Naive thymus-derived CD4-positive, alpha-beta T cell (primary cell): ENCODE measurements at places on chromosomes 5 and 9.

DNA sequence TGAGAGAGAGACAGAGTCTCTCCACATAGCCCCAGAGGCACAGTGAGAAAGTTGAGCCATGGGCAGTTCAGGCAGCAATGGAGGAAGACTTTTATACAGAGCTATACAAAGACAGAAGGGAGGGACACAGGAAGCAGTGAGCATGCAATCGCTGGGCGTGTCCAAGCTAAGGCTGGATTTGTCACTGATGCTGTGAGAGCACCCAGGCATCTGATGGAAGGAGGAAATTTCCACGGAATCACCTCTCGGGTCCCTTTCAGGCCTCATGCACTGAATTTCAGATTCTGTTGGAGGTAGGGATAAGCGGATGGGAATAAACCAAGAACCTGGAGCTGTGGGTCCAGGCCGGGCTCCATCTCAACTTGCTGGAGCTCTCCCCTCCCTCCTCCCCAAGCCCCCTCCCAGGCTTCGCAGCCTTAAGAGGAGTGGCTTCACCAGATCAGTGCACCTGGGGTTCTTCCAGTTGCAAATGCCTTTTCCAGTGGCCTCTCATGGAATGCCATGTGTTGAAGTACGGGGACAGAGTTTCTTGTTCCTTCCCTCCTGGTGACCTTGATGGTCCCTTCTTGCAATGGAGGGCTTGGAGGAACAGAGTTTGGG lies 114.8 kb upstream of the ALDH1B1 start:
- no peak for DNase-seq

GRCh38 chr5:107553117-107553555 lies 117.6 kb downstream of the EFNA5 start:
- DNase-seq: no peak

- no peak for DNase-seq
Observed at GRCh38 chr9:72509635-72510034, 11.8 kb upstream of the TMC1 start.

DNA sequence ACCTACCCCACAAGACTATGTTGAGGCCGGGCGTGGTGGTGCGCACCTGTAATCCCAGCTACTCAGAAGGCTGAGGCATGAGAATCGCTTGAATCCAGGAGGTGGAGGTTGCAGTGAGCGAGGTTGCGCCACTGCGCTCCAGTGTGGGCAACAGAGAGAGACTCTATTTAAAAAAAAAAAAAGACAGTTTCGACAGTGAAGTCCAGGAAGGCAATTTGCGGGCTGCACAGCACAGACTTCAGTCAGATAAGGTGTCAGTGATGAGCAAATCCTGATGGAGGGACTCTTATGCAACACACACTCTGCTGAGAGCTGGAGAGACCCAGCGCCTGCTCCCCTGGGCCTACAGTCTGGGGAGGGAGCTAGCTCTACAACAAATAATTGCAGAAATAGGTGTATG lies 14.2 kb downstream of the CCNJL start:
- no peak for DNase-seq

GRCh38 chr5:119527351-119527750 lies 75.1 kb downstream of the HSD17B4 start:
- no peak for DNase-seq

- no peak for DNase-seq
Observed at GRCh38 chr5:147968855-147969254, 62.5 kb upstream of the C5orf46 start.

DNA sequence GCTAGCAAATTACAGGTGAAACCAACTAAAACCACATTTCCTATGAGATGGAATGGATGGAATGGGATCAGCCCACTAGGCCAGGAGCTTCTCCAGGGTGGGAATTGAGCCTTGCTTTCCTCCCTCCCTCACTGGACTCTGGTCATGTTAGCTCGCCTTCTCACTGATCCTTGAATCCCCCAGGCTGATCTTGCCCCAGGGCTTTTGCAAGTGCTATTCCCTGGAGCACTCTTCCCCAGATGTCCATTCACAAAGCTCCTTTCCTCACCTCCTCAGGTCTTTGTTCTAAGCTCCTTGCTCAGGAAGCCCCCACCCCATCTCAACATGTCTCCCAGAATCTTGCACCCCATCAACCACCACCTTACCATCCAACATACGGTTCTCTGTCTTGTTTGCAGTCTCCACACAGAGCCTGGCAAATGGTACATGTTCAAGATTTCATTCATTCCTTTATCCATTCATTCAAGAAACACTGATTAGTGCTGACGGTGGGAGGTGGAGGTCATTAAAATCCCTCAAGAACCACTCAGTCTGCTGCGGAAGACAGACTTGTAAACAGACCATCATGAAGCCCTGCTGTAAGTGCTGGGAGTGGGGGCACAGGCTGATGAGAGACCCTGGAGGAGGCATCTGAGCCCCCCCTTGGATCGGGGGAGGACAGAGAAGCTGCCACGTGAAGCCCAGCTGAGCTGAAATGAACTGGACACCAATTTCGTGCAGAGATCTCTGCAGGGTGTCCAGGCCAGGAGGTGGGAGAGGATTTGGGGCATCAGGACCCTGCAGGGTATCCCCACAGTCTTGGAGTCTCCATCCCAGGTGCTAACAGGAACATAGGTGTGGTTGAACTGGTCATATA lies 141.7 kb downstream of the BARX1 start:
- no peak for DNase-seq

DNA sequence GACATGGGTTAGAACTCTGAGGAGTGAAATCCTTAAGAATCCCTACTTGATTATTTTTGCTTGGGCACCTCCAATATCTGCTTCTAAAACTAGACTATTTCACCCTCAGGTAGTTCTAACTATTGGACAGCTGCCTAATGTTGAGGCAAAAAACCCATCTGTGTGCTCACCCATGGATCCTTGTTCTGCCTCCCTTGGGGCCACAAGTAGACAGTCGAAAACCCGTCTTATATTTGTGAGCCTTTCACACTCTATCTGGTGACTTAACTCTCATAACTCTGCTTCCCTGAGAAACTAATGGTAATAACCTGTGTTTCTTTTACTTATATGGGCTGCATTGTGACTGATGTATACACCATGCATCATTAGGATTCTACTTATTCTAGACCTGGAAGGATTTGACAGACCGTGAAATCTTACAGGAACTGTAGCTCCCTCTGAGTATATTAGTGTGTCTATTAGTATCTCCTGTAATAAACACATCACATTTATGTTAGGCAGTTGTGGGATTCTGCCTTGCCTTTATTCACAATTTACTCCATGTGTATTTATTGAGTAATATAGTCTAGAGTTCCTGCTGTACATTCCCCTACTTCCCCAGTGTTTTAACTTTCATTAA lies 94.6 kb upstream of the SGCD start:
- DNase-seq: no peak

DNA sequence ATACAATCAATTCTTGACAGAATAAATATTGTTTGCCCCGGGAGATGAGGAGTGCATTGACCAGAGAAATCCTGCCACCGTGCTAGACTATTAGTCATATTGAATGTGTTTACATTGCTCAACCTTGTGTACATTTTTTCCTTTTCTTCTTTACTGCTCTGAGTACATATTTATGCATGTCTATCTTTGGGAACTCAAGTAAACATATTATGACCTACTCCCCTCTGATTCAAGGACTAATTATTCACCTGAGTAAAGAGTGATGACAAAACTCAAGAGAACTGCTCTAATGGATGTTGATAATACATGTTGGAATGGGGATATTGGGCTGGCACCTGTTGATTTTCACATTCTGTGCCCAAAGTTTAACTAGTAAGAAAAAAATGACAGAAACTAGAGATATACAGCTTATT lies 3.9 kb upstream of the SPINK1 start:
- no peak for DNase-seq

DNA sequence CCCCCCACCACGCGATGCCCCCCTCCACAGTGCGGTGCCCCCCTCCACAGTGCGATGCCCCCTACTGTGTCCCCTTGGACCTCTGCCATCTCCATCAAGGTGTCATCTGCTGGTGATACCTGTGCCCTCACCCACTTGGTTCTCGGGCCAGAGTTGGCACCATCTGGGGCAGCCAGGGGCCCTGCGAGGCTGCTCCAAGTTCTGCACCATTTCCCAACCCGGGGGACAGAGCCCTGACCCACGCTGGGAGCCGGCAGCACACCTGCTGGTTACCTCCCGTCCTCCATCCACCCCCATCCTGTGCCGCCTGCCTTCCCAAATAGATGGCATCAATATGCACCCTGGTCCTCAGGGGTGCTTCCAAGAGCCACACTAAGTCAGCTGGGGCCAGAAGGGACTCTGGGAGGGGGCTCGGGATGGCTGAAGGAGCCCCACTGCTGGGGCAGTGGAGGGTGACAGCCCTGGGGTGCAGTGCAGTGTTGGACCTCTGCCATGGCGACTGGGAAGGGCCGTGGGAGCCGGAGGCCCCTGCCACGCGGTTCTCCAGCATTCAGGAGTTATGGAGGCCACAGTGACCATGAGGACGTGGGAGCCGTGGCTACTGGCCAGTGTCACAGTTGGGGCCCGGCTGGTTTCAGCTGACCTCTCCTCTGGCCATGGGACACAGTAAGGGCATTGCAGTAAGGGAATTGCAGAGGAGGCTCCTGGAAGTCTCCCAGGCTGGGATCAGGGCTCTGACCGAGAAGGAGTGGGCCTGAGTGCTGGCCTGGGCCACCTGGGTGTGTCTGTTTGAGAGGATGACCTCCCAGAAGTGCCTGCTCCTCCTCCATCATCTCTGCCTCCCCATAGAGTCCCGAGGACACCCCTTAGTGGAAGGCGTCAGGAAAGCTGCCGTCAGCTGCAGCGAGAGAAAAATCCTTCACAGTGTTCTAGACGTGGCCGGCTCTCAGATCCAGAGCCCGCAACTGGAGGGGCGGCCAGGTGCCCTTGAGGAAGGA lies 44.2 kb upstream of the NOTCH1 start:
- DNase-seq: no peak

DNA sequence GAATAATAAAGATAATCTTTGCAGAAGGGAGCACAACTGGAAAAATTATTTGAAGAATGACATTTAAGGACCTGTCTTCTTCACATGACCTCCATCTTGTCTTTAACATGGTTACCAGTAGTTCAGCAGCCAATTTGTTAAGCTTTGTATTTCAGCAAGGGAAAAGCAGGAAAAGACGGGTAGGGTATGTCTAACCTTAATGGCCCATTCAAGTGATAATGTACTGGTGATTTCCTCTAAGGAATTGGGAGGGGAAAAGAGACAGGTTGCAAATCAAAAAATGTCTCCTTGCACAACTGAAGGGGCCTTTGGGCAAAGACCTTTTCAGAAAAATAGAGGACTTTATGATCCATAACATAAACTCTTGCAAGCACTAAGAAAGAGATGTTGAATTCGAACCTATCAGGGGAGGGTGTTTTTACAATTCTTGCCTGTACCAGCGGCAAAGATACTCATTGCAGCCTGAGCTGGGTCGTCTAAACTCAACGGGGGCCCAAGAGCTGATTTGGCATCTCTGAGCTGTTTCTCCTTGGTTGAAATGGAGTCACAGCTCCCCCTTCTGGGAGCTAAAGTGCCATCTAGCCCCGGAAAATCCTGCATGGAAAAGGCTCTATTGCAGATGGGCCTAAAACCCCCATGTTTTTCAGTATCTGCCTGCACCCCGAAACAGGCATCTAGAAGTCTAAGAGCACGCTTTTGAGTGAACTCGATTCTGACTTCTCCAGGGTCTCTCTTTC lies 3.8 kb downstream of the BRINP1 start:
- DNase-seq: no peak

GRCh38 chr5:138503487-138504270 lies 38.4 kb downstream of the EGR1 start:
- peak; percentile 60 for DNase-seq

- DNase-seq: no peak
Observed at GRCh38 chr9:87812375-87813118, 70.1 kb upstream of the SPATA31E1 start.

- peak; percentile 45 for DNase-seq
Observed at GRCh38 chr5:115209279-115209678, 39.6 kb upstream of the TRIM36 start.
